Vagina (tissue), 2 donors: ENCODE measurements at places on chromosomes 3 and 15.

DNA sequence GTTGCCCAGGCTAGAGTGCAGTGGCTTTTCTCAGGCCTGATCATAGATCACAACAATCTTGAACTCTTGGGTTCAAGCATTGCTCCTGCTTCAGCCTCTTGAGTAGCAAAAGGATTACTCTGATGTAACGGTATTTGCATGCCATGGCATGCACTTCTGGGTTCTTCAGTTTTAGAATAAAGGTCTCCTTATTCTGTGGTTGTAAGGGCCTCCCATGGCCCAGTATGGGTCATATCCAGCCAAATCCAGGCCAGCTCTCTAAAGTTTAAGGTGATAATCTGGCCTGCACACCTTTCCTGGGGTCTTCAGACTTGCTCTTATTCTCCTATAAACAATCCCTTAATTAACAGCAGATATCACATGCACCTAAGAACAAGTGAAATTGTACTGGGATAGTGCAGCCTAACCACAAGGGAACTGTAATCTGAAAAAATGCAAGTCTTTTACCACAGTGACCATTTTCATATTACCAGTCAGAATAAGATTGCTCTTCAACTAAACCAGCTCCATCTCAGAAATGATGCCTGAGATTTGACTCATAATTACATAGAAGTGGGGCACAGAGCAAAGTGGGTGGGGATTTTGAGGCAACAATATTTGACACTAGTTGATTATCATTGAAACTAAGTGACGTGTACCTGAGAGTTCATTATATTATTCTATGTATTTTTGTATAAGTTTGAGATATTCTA lies 25.4 kb downstream of the COMMD2 start:
- H3K27me3 ChIP-seq: no peaks in the 10 kb centered on the region
- no peak overlapping the region for H3K27ac ChIP-seq
- no peak for DNase-seq
- H3K36me3 ChIP-seq: no peaks in the 10 kb centered on the region

DNA sequence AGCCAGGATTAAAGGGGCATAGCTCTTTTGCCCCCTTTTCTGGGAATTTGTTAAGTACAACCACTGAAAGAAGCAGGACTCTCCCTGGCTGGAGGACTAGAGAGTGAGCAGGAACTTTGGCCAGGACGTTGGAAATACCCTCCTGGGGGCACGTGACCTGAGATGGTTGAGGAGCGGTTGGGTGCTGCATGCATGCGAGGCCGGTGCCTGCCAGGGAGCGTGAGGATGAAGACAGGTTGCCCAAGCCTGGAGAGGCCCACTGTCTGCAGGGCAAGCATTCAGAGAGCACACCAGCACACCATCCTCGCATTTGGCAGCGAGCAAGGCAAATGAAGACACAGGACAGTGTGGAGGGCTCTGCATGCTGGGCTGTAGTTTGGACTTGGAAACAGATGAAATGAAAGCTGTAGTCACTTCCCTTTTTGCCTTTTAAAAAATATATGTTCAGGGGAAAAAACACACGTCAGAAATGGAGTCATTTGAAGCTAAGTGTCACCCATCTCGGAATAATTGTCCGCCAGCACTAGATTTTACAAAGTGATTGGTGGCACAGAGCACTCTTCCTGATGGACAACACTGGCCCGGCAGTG lies 217.6 kb downstream of the SLCO3A1 start:
- no peak overlapping the region for H3K4me3 ChIP-seq
- H3K27me3 ChIP-seq: no peaks in the 10 kb centered on the region
- H3K27ac ChIP-seq: no peak overlapping the region

GRCh38 chr3:139358841-139359562 lies 15.2 kb downstream of the MRPS22 start:
- H3K4me3 ChIP-seq: no peak overlapping the region
- H3K4me1 ChIP-seq: peaks cover 16% of the 10 kb centered on the region
- no peak overlapping the region for H3K27ac ChIP-seq
- H3K27me3 ChIP-seq: no peaks in the 10 kb centered on the region
- H3K36me3 ChIP-seq: peaks cover 3% of the 10 kb centered on the region

GRCh38 chr3:126517291-126517951 lies at the start of gene UROC1:
TSS of gene UROC1 (minus strand) at chr3:126517773. CDS start at chr3:126517719, 54 bp downstream.
- H3K36me3 ChIP-seq: no peaks in the 10 kb centered on the region
- DNase-seq: no peak
- no peak within 1 kb of the TSS for H3K4me3 ChIP-seq
- no peak within 1 kb of the TSS for H3K27ac ChIP-seq
- no peaks in the 10 kb centered on the region for H3K27me3 ChIP-seq
- H3K4me1 ChIP-seq: no peaks in the 10 kb centered on the region

GRCh38 chr3:8658306-8659212 lies 14.0 kb upstream of the SSUH2 start:
- no peak overlapping the region for H3K4me3 ChIP-seq
- no peaks in the 10 kb centered on the region for H3K27me3 ChIP-seq
- no peaks in the 10 kb centered on the region for H3K4me1 ChIP-seq
- peak overlapping the region; percentile 5 for H3K27ac ChIP-seq

GRCh38 chr15:90360746-90361145 lies 8.7 kb downstream of the ZNF774 start:
- peaks cover 28% of the 10 kb centered on the region for H3K4me1 ChIP-seq
- DNase-seq: no peak
- H3K36me3 ChIP-seq: no peaks in the 10 kb centered on the region
- no peak overlapping the region for H3K27ac ChIP-seq
- no peaks in the 10 kb centered on the region for H3K27me3 ChIP-seq

GRCh38 chr3:116897382-116897781 lies 187.8 kb downstream of the TUSC7 start:
- H3K36me3 ChIP-seq: no peaks in the 10 kb centered on the region
- H3K4me1 ChIP-seq: no peaks in the 10 kb centered on the region
- no peak overlapping the region for H3K27ac ChIP-seq
- H3K4me3 ChIP-seq: no peak overlapping the region
- no peaks in the 10 kb centered on the region for H3K27me3 ChIP-seq
- no peak for DNase-seq

- no peaks in the 10 kb centered on the region for H3K27me3 ChIP-seq
- no peak overlapping the region for H3K27ac ChIP-seq
- no peaks in the 10 kb centered on the region for H3K4me1 ChIP-seq
- no peaks in the 10 kb centered on the region for H3K36me3 ChIP-seq
Measured at GRCh38 chr15:35383506-35383905, 162.5 kb downstream of the DPH6 start.

DNA sequence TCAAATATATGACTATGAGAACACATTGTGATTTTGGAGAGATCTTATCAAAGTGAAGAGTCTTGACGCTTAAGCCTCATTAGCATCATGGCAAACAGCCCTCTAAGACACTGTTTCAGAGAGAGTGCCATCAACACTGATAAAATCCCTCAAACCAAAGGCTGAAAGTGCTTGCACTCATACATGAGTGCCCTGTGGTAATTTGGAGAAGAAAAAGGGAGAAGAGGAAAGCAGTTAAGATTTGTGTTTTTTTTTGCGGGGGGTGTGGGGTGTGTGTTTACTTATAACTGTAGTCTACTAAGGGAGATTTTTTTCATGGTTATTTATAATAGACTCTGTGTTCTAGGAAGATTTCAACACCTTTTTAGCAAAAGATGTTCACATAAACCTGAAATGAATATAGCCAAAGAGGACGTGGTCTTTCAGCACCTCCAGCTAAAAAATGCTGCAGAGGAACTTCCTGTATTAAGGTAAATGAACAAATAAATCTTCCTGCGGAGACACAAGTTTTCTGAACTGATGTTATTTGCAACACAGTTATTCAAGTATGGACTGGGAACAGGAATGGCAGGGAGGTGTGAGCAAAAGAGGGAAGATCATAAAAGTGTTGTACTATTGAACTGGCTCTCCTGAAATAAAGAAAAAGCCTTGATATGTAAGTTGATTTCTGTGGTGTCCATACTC lies 81.9 kb upstream of the TGFBR2 start:
- no peak for DNase-seq
- no peak overlapping the region for H3K4me3 ChIP-seq
- no peak overlapping the region for H3K27ac ChIP-seq
- no peaks in the 10 kb centered on the region for H3K4me1 ChIP-seq

GRCh38 chr15:70502529-70502928 lies 260.8 kb downstream of the UACA start:
- no peaks in the 10 kb centered on the region for H3K27me3 ChIP-seq
- H3K4me1 ChIP-seq: peaks cover 36% of the 10 kb centered on the region
- H3K36me3 ChIP-seq: no peaks in the 10 kb centered on the region
- H3K27ac ChIP-seq: no peak overlapping the region

DNA sequence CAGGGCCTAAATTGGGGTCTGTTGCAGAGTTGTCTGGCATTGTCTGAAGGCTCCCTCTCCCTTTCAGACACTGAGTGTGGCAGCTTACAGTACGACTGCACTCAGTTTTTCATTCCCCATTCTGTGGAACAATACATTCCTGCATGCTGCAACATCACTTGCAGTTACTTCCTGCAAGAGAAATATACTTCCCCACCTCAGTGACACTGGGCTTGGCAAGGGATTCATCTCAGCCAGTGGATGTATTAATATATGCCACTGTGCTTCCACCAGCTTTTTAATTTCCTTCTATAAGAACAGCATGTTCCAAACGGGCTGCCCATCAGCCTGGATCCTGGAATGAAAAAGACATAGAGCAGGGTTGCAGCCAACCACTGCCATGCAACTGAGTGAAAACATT lies 23.1 kb downstream of the B3GALNT1 start:
- no peaks in the 10 kb centered on the region for H3K27me3 ChIP-seq
- no peak overlapping the region for H3K4me3 ChIP-seq
- no peaks in the 10 kb centered on the region for H3K36me3 ChIP-seq
- no peaks in the 10 kb centered on the region for H3K4me1 ChIP-seq

DNA sequence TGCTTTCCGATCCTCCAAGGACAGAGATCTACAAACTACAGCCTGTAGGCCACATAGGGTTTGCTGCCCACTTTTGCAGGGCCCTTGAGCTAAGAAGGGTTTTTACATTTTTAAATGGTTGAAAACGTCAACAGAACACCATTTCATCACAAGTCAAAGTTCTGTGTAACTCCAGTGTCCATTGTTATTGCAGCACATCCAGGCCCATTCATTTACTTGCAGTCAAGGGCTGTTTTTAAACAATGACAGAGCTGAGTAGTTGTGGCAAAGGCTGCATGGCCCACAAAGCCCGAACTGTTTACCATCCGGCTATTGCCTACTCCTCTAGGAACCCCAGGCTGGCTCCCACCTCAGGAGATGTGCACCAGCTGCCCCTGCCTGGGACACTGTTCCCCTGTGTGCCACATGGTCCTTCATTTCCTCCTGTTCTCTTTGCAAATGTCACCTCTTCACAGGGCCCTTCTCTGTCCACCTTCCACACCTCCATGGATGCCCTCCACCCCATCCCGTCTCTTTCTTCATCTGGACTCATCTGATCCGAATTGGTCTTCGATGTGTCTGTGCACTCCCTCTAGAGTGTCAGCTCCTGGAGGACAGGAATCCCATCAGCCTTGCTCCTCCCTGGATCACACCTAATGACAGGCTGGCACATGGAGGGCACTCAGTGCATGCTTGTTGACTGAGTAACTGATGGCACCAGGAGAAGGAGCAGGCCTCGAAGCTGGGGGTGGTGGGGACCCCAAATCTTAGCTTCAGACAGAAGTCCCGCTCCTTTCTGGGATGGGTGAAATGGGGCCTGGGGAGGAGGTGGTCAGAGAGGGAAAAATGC lies 69.5 kb upstream of the IQSEC1 start:
- DNase-seq: no peak
- H3K4me3 ChIP-seq: no peak overlapping the region
- H3K27ac ChIP-seq: no peak overlapping the region
- H3K4me1 ChIP-seq: no peaks in the 10 kb centered on the region

GRCh38 chr15:73389539-73389938 lies 20.8 kb upstream of the HCN4 start:
- H3K36me3 ChIP-seq: no peaks in the 10 kb centered on the region
- H3K27me3 ChIP-seq: no peaks in the 10 kb centered on the region
- H3K4me3 ChIP-seq: no peak overlapping the region
- H3K4me1 ChIP-seq: no peaks in the 10 kb centered on the region
- no peak for DNase-seq

GRCh38 chr3:7841451-7841850 lies 660.2 kb upstream of the LMCD1 start:
- no peaks in the 10 kb centered on the region for H3K36me3 ChIP-seq
- no peaks in the 10 kb centered on the region for H3K27me3 ChIP-seq
- no peak for DNase-seq
- H3K27ac ChIP-seq: no peak overlapping the region
- no peak overlapping the region for H3K4me3 ChIP-seq

GRCh38 chr3:5517921-5518320 lies 330.4 kb downstream of the EDEM1 start:
- no peak for DNase-seq
- no peak overlapping the region for H3K27ac ChIP-seq
- no peak overlapping the region for H3K4me3 ChIP-seq
- H3K36me3 ChIP-seq: no peaks in the 10 kb centered on the region

GRCh38 chr3:141285570-141285969 lies 53.9 kb downstream of the PXYLP1 start:
- DNase-seq: no peak
- H3K27me3 ChIP-seq: no peaks in the 10 kb centered on the region
- H3K27ac ChIP-seq: no peak overlapping the region
- H3K36me3 ChIP-seq: peaks cover 4% of the 10 kb centered on the region
- H3K4me3 ChIP-seq: no peak overlapping the region

GRCh38 chr15:63244399-63244798 lies 33.0 kb upstream of the APH1B start:
- peaks cover 44% of the 10 kb centered on the region for H3K4me1 ChIP-seq
- no peak for DNase-seq
- H3K27me3 ChIP-seq: no peaks in the 10 kb centered on the region
- H3K27ac ChIP-seq: peak overlapping the region; percentile 57
- H3K36me3 ChIP-seq: peaks cover 5% of the 10 kb centered on the region

- H3K4me1 ChIP-seq: no peaks in the 10 kb centered on the region
- H3K27me3 ChIP-seq: no peaks in the 10 kb centered on the region
- H3K4me3 ChIP-seq: no peak overlapping the region
- no peak overlapping the region for H3K27ac ChIP-seq
- no peaks in the 10 kb centered on the region for H3K36me3 ChIP-seq
Measured at GRCh38 chr15:67405208-67406191, 115.4 kb upstream of the C15orf61 start.

DNA sequence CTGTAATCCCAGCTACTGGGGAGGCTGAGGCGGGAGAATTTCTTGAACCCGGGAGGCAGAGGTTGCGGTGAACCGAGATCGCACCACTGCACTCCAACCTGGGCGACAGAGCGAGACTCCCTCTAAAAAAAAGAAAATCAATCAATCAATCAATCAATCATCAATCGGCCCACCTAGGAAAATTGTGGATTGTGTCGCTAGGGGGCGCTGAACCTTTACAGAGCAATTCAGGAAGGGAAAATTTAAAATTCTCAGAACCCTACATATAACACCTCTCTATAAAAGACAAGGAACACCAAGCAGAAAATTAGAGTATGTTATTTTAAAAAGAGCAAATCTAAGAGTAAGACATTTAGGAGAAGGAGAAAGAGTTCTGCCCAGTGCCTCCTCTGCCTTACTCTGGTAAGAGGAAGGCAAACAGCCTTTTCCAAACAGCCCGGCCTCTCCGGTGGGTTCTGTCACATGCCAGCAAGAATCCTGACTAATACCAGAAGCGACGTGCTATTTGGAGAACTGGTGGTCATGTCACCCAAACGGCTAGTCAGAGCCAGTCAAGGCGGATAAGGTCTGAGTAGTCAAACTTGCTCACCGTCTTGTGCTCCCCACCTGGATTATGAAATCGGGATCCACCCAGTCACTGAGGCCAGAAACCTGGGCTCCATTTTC lies 22.3 kb upstream of the SMCO1 start:
- no peak overlapping the region for H3K4me3 ChIP-seq
- H3K27ac ChIP-seq: no peak overlapping the region
- DNase-seq: no peak
- H3K27me3 ChIP-seq: no peaks in the 10 kb centered on the region
- H3K36me3 ChIP-seq: no peaks in the 10 kb centered on the region
